ENCODE measurements at places on chromosomes 11 and 22. TPM values are rescaled to one million over a fixed set of nuclear protein-coding genes. Genes with fewer than 3 reads are reported as not detected.

- no peaks in the 10 kb centered on the region for H3K36me3 ChIP-seq
- H3K27ac ChIP-seq = no peak overlapping the region
- no peaks in the 10 kb centered on the region for H3K27me3 ChIP-seq
- H3K4me3 ChIP-seq = no peak overlapping the region
- no peaks in the 10 kb centered on the region for H3K4me1 ChIP-seq
Measured at GRCh38 chr11:60396799-60397198, 540 bp downstream of the MS4A14 start.

DNA sequence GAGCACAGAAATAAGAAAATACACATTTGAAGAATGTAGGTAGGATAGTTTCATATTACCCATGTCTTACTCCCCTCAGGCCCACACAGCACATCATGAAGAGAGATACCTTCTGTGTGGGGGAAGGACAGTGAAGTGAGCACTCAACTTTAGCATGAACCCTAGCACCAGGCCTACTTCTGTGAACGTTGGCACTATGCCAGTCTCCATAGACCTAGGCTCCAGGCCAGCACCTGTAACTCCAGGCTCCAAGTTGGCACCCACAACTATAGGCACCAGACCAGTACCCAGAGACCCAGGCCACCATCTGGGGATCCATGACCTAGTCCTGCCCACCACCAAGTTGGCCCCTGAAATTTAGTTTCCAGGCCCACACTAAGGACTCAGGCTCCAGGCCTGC is 410.9 kb downstream of the INSC start:
- no peaks in the 10 kb centered on the region for H3K4me1 ChIP-seq
- no peaks in the 10 kb centered on the region for H3K27me3 ChIP-seq
- no peak for DNase-seq
- no peak overlapping the region for H3K27ac ChIP-seq
- H3K36me3 ChIP-seq = no peaks in the 10 kb centered on the region
- H3K4me3 ChIP-seq = no peak overlapping the region

GRCh38 chr11:1882265-1883238 is 9.1 kb downstream of the PRR33 start:
- no peak overlapping the region for H3K4me3 ChIP-seq
- H3K36me3 ChIP-seq = no peaks in the 10 kb centered on the region
- DNase-seq = no peak
- peak overlapping the region; percentile 84 for H3K27ac ChIP-seq

DNA sequence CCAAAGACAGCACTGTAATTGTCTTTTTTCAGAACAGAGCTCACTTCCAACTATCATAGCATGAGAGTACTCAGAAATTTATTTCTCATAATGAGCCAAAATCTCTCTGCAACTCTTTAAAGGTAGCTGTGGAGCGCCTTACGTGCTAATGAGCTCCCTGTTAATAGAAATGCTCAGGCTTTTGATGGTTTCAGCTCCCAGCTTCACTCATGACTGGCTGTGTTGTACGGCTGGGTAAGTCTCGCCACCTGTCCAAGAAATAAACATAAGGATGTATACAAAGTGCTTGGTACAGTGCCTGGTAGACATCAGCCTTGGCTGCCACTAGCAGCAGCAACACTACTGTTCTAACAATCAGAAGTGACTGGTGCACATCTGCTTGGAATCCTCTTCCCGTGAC is 109.4 kb downstream of the LDLRAD3 start:
- no peak for DNase-seq
- H3K4me1 ChIP-seq = no peaks in the 10 kb centered on the region
- no peak overlapping the region for H3K27ac ChIP-seq
- H3K27me3 ChIP-seq = no peaks in the 10 kb centered on the region

GRCh38 chr22:27882507-27883290 is 36.4 kb downstream of the PITPNB start:
- no peak for DNase-seq
- H3K36me3 ChIP-seq = no peaks in the 10 kb centered on the region
- no peak overlapping the region for H3K4me3 ChIP-seq
- H3K27ac ChIP-seq = peak overlapping the region; percentile 33
- H3K4me1 ChIP-seq = peaks cover 16% of the 10 kb centered on the region

DNA sequence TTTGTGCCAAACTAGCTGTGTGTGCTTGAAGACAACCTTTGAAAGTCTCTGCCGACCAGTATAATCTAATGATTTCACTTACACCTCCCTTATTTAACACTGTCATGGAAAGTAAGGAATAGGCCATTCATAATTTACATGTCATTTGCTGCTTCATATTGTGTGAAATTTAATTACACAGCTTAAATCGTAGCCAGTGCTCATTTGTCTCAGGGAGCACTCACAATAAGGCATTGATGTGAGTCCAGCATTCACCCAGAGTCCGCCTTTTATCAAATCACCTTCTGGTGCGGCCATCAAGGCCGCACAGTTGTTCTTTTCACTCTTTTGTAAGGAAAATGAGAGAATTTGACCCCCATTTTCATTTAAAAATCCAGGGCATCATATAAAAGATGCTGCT is 46.9 kb downstream of the PAX6 start:
- no peak overlapping the region for H3K27ac ChIP-seq
- H3K4me1 ChIP-seq = no peaks in the 10 kb centered on the region
- no peaks in the 10 kb centered on the region for H3K36me3 ChIP-seq
- no peak for DNase-seq
- no peaks in the 10 kb centered on the region for H3K27me3 ChIP-seq

DNA sequence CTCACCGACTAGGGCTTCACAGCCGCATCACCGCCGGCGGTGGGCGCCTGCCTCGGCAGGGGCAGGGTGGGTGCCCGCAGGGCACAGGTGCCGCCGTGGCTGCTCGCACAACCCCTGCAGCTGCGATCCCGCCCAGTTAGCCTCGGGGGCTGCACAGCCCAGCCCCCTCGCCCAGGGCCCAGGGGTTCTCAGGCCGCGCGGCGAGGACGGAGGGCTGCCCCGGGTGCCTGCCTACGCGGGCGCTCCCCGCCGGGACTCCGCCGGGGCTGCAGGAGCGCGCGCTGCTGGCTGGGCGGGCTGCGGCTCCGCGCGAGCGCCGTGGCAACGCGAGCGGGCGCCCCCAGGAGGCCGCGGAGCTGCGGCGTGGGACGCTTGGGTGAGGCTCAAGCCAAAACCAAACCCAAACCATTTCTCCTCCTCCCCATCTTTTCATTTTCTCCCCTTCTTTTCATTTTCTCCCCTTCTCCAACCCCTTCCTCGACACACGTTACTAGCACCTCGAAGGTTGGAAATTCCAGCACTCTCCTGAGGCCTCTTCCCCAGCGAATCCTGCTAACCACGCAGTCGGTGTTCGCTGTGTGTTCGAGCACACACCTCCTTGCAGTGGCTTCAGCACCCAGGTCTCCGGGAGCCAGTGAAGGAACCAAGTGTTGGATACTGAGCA is at the start of gene MICAL3:
MICAL3 (minus strand) TSS at position 286 of the 664 bp plus-strand sequence. CDS start 117,749 bp downstream, outside the sequence.
- H3K4me3 ChIP-seq = peak within 1 kb of the TSS; percentile 84
- no peaks in the 10 kb centered on the region for H3K36me3 ChIP-seq
- H3K27ac ChIP-seq = peak within 1 kb of the TSS; percentile 82
- H3K27me3 ChIP-seq = no peaks in the 10 kb centered on the region
- DNase-seq = no peak

- no peak for DNase-seq
- H3K27ac ChIP-seq = peak overlapping the region; percentile 91
- H3K4me1 ChIP-seq = peaks cover 13% of the 10 kb centered on the region
- peaks cover 10% of the 10 kb centered on the region for H3K36me3 ChIP-seq
- no peaks in the 10 kb centered on the region for H3K27me3 ChIP-seq
- H3K4me3 ChIP-seq = peak overlapping the region; percentile 94
Measured at GRCh38 chr11:6472934-6473333, 807 bp downstream of the TRIM3 start.

GRCh38 chr11:83693306-83693992 is 407.3 kb upstream of the CCDC90B start:
- H3K27me3 ChIP-seq = no peaks in the 10 kb centered on the region
- no peaks in the 10 kb centered on the region for H3K36me3 ChIP-seq
- H3K4me3 ChIP-seq = no peak overlapping the region
- DNase-seq = no peak

DNA sequence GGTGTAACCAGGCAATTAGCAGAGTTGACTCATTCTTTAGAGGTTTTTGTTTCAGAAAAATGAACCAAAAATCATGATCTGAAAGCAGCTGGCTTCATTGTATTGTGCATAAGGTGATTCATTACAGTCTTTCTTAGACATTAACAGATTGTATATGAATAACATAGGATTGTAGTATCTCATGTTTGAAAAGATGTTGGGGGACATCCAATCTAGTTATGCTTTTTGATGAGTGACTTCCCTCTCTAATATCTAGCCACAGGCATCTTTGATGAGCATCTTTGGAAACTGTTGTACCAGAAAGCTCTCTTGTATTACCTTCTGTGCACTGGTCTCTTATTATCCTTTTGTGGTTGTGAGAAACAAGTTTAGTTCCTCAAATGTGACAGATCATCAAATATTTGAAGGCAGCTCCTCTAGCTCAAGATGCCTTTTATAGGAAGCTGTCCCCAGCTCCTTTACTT is 8.3 kb downstream of the GRK3 start:
- no peaks in the 10 kb centered on the region for H3K27me3 ChIP-seq
- no peaks in the 10 kb centered on the region for H3K36me3 ChIP-seq
- no peak overlapping the region for H3K27ac ChIP-seq
- no peak for DNase-seq
- H3K4me3 ChIP-seq = no peak overlapping the region

DNA sequence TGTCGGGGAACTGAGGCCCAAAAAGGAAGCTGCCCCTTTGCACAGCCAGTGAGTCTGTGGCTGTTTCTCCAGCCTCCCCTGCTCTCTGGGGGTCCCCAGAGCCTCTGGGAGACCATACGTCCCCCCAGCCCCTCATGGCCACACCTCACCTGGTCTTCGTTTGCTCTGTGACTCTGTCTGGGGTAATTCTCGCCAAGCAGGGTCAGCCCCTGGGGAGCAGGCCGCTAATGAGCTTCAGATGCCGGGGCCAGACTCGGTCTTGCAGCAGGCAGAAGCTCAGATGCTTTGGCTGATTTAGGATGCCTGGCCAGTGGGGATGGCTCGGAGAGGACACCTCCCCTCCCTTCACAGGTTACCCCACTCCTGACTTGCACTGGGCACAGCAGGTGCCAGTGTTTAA is 24.1 kb upstream of the WNT11 start:
- H3K36me3 ChIP-seq = no peaks in the 10 kb centered on the region
- H3K4me3 ChIP-seq = no peak overlapping the region
- no peak overlapping the region for H3K27ac ChIP-seq
- H3K4me1 ChIP-seq = peaks cover 19% of the 10 kb centered on the region
- H3K27me3 ChIP-seq = no peaks in the 10 kb centered on the region

- DNase-seq = no peak
- no peaks in the 10 kb centered on the region for H3K36me3 ChIP-seq
- H3K4me1 ChIP-seq = peaks cover 62% of the 10 kb centered on the region
- H3K27ac ChIP-seq = peak overlapping the region; percentile 40
- no peak overlapping the region for H3K4me3 ChIP-seq
- H3K27me3 ChIP-seq = no peaks in the 10 kb centered on the region
Measured at GRCh38 chr11:27087432-27087831, 46.8 kb downstream of the BBOX1 start.

GRCh38 chr11:94934362-94934761 is 39.0 kb downstream of the CWC15 start:
- no peak overlapping the region for H3K4me3 ChIP-seq
- no peak overlapping the region for H3K27ac ChIP-seq
- H3K36me3 ChIP-seq = no peaks in the 10 kb centered on the region
- no peaks in the 10 kb centered on the region for H3K27me3 ChIP-seq
- no peaks in the 10 kb centered on the region for H3K4me1 ChIP-seq

DNA sequence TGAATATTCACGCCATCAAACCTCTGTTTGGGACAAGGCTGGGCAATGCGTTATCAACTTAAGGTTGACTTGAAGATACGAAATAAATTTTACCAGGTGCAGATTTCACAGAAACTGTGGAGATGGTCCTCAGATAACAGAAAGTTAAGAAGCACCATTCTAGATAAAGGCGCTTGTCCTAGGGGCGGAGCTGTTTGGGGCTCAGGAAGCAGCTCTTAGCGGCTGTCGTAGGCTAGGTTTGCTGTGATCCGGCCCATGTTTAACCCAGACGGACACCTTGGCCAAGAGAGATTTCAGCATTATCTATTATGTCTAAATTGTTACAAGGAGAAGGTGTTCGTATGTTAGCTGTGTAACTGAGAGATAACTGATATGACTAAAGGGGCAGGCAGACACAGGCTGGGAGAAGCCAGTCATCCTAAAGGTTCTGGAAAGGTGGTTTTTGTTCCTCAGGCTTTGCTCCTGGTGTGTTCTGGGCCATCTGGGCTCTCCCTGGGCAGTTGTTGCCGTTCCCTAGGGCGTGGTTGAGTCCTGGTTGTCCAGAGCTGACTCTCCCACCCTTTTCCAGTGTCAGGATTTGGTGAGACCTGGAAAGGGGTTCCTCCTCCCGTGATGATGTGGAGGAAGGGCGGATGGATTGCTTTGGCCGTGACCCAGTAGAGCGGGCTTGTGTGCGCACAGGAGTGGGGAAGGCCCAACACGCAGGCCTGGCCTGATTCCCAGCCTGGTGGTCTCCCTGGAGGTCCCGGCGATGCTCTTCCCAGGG is 25.8 kb downstream of the TPCN2 start:
- H3K27ac ChIP-seq = peak overlapping the region; percentile 19
- peaks cover 87% of the 10 kb centered on the region for H3K36me3 ChIP-seq
- H3K27me3 ChIP-seq = no peaks in the 10 kb centered on the region

- H3K36me3 ChIP-seq = no peaks in the 10 kb centered on the region
- H3K27ac ChIP-seq = no peak overlapping the region
- no peak overlapping the region for H3K4me3 ChIP-seq
Measured at GRCh38 chr11:83709434-83709833, 423.3 kb upstream of the CCDC90B start.

- H3K36me3 ChIP-seq = peaks cover 23% of the 10 kb centered on the region
- H3K4me1 ChIP-seq = peaks cover 41% of the 10 kb centered on the region
- H3K27ac ChIP-seq = peak overlapping the region; percentile 98
- H3K4me3 ChIP-seq = peak overlapping the region; percentile 58
Measured at GRCh38 chr11:65540290-65541092, 15.6 kb downstream of the SCYL1 start.

DNA sequence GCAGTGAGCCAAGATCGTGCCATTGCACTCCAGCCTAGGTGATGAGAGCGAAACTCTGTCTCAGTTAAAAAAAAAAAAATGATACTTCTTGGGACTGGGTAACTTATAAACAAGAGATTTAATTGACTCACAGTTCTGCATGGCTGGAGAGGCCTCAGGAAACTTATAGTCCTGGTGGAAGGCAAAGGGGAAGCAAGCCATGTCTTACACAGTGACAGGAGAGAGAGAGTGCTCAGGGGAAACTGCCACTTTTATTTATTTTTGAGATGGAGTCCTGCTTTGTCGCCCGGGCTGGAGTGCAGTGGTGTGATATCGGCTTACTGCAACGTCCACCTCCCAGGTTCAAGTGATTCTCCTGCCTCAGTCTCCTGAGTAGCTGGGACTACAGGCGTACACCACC is 8.2 kb downstream of the SDF2L1 start:
- no peak overlapping the region for H3K4me3 ChIP-seq
- no peaks in the 10 kb centered on the region for H3K36me3 ChIP-seq
- peaks cover 13% of the 10 kb centered on the region for H3K4me1 ChIP-seq

Gene CCDC134
- 6.9 TPM for total RNA-seq

Gene APBB1
- total RNA-seq = 14.5 TPM

Gene LARGE2
- 12.4 TPM for total RNA-seq

Gene CLMP
- 47.9 TPM for total RNA-seq

Gene CSNK2A3
- total RNA-seq = 1.9 TPM

Gene WT1
- total RNA-seq = not detected

Gene SPINDOC
- 3.4 TPM for total RNA-seq

Gene SHANK2
- total RNA-seq = 5.7 TPM

Gene FREY1
- total RNA-seq = 0.57 TPM

Measured in esophagus squamous epithelium (tissue), 5 donors.